ENCODE measurements at places on chromosomes 3 and 15.

DNA sequence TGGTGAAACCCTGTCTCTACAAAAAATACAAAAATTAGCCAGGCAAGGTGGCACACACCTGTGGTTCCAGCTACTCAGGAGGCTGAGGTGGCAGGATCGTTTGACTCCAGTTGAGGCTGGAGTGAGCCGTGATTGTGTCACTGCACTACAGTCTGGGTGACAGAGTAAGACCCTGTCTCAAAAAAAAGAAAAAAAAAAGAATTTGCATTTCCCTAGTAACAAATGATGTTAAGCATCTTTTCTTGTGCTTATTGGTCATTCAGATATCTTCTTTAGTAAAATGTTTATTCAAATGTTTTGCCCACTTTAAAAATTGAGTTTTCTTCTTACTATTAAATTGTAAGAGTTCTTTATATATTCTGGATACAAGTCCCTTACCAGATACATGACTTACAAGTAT, 48.7 kb downstream of the NFKBIZ start:
- DNase-seq, result no peak

DNA sequence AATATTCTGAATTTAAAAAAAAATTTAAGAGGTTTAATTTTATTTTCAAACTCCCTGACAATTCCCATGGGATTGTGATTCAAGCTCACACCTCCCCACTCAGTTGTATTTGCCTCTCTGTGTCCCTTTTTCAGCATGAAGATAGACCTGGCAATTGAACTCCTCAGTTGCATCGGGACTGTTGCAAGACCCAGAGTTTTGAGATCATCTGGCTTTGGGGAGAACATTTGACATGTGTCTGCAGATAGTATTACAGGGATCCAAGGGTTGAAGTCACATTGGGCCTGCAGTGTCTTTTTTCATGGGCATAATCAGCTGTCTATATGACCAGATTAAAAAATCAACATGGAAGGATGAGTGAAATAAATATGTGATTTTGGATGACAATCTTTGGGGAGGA, 91.1 kb upstream of the EOMES start:
- DNase-seq, result no peak

- no peak for DNase-seq
These were observed 12.1 kb downstream of the EPHB1 start for GRCh38 chr3:134807189-134807588.

GRCh38 chr3:192122832-192123594, 604.3 kb downstream of the FGF12 start:
- no peak for DNase-seq

Data from activated CD8-positive, alpha-beta memory T cell treated with anti-CD3 and anti-CD28 coated beads for 48 hours (primary cell).